ENCODE measurements at places on chromosomes 3 and 15.
A peak's percentile ranks its signal among the peaks of the same experiment; 100 is the strongest.

DNA sequence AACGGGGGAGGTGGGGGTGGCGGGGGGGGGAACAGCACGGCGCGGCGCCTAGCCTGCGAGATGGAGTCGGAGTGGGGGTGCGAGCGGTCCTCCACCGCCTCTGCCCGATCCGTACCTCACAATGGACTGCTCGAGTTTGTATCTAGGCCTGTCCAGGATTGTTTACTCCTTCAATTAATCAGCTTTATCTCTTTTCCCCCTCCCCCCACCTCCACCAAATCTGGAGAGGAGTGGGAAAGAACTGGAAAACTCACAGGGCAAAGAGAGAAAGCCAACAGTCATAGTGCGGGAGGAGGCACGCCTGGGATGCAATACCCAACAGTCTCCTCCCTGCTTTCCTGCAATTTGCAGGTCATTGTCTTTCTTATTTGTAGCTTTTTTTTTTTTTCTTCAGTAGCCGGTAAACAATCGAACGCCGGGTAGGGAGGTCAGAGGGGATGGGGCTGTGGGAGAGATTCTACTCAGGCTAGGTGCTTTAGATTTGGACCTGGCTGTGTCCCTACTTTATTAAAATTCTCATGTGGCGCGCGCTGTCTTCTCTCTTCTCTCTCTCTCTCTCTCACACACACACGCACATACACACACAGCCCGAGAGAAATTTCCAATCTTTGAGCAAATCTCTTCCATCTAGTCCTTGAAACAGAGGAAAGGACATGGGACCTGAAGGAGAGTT is 6.9 kb upstream of the MEIS2 start:
- DNase-seq: no peak

GRCh38 chr15:28900041-28900891 is 14.5 kb downstream of the APBA2 start:
- no peak for DNase-seq

DNA sequence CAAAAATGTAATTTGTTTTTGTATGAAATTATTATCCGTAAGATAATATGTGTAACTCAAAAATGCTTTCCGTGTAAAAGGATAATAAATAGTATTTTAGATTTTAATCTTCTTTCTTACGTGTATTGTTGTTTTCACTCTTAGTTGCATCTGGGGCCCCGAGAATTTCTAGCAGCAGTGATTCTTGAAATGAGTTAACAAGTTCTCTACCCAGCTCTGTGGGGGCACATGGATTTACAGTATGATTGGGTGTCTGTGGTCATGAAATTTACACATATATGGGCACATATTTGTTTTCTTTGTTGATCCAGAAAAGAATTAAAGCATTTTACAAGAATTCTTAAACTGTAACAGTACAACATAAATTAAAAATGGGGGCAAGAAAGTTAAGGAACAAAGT is 145.9 kb upstream of the LRRFIP2 start:
- no peak for DNase-seq

DNA sequence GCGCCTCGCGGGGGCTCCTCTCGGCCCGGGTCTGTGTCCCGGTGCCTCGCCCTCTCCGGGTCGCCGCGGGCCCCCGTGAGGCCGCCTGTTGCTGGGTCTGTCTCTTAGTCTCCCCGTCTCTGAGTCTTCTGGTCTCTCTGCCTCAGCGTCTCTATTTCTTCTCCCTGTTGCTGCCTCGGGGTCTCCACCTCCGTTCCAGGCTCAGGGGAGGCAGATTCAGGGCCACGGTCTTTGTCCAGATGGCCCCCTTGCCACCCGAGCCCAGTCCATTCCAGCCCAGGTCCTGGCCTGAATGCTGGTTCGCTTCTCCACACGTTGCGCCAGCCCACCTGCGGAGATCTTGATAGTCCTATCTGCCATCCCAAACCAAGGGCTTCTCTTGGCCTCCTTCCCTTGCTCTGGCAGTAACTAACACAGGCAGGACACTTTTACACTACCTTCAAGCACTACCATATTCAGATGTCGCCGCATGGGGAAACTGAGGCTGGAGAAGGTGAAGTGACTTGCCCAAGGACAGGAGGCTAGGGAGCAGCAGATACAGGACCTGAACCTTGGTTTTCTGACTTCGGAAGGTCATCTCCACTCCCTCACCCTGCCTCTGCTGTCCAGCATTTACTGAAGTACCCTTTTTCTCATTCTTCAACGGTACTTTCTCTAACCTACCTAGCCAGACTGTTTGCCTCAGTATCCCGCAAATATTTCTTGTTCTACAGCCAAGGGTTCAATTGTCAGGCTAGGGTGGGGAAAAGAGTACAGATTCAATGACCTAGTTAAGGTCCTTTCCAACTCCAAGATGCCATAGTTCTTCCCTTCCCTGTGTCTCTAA is 616 bp upstream of the IGDCC4 start:
- DNase-seq: no peak

DNA sequence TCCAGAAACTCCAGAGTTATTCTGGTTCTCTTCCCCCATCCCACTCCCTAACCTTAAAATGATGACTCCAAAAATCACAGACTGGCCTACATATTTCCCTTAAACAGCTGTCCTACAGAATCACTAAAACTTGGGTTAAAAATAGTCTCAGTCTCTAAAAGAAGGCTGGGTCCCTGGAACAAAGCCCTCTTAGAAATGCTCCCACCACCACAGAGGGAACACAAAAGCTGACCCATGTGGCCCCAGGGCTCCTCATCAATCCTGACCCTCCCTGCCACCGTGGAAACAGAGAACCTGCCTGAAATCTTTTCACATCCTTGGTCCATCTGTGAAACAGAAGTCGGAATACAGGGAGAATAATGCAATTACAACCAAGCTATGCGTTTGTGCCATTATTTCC is 55.7 kb upstream of the DCLK3 start:
- DNase-seq: no peak

DNA sequence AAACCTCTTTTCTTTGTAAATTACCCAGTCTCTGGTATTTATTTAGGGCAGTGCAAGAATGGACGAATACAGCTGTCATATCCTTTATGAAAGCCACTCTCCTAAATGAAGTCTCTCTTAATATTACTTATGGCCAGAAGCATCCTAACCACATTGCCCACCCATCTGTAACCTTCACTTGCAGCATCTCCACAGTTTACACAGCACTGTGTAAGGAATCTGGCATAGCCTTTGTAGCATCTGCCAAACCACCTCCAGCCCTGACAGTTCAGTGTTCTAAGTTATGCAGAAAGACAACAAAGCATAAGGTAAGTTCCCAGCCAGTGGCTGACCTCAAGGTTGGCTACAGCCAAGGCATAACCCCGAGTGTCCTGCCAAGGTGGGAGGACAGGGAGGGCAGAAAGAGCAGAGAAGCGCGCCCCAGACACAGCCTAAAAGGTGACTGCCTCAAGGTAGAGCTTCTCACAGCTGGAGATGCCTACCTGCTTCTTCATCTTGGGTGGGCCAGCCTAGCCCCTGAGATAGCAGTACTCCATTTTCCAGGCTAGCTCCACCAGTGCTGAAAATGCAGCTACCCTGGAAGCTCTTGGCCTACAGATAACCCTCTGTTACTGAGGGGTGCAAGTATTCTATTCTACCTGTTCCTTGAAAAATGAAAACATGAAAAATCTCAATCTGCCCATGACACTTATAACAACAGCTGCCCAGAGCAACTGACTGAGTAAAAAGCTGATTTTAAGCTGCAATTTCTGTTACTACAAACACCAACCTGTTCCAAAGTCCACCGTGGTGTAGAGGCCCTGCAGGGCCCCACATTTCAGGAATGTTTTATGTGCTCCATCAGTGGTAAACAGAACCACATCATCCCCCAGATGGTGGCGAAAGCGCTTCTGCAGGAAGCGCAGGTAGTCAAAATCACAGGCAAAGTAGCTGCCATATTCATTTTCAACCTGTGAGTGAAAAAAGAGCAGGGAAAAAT is 39.3 kb downstream of the GLB1 start:
- DNase-seq: no peak

GRCh38 chr3:123371859-123372685 is 76.8 kb downstream of the ADCY5 start:
- no peak for DNase-seq

- peak; percentile 35 for DNase-seq
Observed at GRCh38 chr15:25937796-25938195, 74.7 kb upstream of the ATP10A start.

DNA sequence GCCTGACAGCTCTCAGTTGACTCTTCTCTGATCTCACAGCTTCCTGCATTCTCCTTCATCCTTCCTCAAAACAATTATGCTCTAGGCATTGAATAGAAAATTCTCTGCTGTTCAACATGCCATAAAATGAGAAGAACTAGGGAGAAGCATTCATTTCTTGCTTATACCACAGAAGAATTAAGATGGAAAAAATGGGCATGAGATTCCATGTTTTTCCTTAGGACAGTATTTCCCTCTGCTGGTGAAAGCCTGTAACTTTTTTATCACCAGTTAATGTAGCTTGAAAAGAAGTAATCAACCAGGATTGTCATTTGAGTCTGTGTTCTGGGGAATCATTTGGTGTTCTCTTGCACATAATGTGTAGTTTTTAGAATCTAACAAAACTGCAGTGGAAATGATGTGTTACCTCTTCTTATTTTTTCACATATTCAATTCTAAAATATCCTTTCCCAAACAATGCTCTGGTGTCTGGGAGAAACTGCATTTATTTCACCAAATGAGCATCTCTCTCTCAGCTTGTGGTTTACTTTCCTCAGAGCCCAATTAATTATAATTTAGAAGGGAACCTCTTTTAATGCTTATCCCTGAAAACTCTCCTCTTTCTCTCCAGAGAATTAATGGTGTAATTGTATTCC is 92.8 kb upstream of the DCBLD2 start:
- peak; percentile 85 for DNase-seq

DNA sequence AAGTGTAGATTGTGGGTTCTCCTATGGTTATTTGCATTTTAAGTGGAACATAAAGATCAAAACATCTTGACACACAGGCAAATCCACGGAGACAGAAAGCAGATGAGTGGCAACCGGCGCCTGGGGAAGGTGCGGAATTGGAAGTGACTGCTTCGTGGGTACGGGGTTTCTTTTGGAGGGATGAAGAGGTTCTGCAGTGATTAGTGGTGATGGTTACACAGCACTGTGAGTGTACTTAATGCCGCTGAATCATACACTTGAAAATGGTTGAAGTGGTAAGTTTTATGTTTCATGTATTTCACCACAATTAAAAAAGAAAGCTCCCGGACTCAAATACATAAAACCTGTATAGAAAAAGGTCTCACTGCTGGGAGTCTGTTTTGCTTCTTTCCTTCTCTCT is 18.5 kb upstream of the VPS33B start:
- DNase-seq: no peak

GRCh38 chr3:188788621-188789081 is 383.1 kb upstream of the TPRG1 start:
- DNase-seq: peak; percentile 65

GRCh38 chr3:159854500-159855124 is 134.0 kb upstream of the IL12A start:
- DNase-seq: peak; percentile 93

DNA sequence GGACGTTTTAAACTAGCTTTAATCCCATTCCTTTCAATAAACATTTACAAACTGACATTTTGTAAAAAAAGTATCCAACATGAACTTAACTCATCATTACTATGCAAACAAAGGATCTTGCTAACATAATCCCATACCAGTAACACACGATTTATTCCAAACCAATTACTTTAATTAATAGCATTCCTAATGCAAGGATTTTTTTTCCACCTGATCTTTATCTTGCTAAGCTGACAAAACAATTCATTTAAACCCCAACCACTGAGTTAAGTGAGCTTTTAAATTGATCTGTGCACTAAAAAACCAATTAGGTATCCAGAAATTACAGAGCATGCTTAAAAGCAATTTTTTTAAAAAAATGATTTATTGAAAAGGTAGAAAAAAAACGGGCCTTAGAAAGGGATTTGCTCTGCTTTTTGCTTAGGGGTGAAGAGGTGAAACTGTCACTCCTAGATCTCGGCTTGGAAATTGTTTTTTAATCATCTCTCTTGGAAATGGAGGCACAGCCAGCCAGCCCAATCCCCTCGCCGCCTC is 1.2 kb downstream of the SH3BP5 start:
- no peak for DNase-seq

DNA sequence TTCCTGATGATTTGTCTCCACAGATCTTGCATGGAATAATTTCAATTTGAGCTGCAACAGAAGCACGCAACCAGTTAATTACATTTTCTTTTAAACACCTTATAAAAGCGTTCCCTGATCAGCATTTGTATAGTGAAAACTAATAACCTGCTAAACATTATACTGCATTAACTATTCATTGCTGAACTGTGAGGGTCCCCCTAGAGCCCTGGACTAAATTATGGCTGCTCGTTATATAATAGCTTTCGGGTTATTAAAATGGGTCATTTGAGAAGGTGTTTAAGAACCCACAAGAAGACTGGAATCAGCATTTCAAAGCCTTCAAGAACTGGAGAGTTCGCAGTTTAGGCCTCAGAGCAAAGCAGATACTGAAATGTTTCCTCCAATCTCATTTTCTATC is 52.9 kb upstream of the ICE2 start:
- no peak for DNase-seq

GRCh38 chr3:116897382-116897781 is 187.8 kb downstream of the TUSC7 start:
- no peak for DNase-seq

DNA sequence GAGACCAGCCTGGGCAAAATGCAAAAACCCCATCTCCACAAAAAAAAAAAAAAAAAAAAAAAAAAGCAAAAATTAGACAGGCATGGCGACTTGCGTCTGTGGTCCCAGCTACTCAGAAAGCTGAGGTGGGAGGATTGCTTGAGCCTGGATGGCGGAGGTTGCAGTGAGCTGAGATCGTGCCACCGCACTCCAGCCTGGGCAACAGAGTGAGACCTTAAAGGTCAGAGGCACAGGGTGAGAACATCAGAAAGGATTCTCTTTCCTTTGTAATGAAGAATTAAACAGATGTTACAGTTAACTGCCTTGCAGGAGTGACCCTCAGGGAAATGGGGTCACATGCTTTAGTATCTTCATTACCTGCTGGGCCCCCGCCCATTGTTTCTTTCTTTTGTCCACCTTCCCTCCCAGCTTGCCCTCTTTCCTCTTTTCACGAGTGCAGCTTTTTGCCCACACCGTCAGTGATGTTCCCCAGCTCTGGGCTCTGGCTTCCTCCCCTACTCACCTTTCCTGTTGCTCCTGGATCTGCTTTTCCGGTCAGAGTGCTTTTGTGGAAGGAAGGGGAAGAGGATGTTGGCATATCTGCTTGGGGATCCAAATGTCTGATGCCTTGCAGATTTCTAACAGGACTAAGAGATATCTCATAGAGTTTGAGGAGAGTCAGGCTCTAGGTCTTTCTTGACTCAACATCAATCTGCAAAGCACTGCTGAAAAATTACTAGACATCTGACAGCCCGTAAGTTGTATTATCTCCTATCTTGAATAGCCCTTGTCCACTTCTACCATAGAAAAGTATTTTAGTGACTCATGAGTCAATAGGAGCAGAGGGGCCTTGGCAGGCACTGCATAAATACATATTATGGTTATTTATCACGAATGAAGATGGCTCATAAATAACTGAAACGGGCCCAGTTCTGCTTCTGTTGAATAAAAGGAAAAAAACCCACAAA is 35.6 kb upstream of the NDUFB4 start:
- DNase-seq: no peak

GRCh38 chr15:66646308-66646707 is 55.7 kb upstream of the SMAD6 start:
- peak; percentile 77 for DNase-seq

Measured in adipocyte (in vitro differentiated cells).